Activated CD4-positive, alpha-beta T cell treated with anti-CD3 and anti-CD28 coated beads, Interleukin-2, amount 50 U/mL, for 48 hours (primary cell): ENCODE measurements at places on chromosomes 6 and 20.

GRCh38 chr6:70627500-70628254, 40.0 kb upstream of the SMAP1 start:
- no peak for DNase-seq

- DNase-seq, result no peak
Observed at GRCh38 chr6:163712566-163712961, 298.0 kb downstream of the QKI start.

- peak; percentile 17 for DNase-seq
Observed at GRCh38 chr6:116682334-116682712, 1.3 kb downstream of the KPNA5 start.

GRCh38 chr20:37384683-37385174, 38.8 kb downstream of the SRC start:
- DNase-seq, result peak; percentile 83

GRCh38 chr20:33015700-33016580, 8.4 kb downstream of the BPIFB2 start:
- DNase-seq, result no peak

DNA sequence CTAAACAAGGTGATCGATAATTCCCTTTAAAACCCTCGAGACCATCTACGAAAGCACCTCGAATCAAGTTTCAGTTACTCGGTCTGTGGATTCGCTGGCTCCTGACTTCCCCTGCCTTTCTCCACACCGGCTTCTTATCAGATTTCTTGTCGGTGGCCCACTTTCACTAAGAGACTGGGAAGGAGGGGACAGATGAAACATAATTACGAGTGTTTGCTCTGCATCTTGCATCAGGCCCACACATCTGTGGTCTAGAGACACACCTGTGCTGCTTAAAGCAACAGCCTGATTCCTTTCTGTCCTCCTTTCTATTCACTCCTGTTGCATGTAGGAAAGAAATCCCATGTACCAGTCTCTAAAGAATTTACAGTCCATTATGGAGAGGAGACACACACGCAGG, 37.7 kb downstream of the INSM1 start:
- no peak for DNase-seq

DNA sequence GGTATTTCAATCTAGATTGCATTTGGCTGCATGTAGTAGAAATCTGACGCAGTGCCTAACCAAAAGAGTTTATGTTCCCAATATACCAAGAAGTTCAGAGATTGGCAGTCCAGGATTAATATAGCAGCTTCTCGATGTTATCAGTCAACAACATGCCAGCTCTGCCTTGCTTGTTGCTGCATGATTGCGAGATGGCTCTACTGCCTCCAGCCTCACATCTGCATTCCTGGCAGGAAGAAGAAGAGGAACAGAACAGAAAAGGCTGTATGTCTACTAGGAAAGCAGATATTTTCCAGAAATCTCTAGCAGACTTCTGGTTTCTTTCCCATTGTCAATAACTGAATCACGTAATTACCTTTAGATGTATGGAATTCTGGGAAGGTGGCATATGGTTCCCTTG, 60.8 kb downstream of the SLC35D3 start:
- DNase-seq, result no peak

GRCh38 chr6:4008324-4009047, 70.5 kb downstream of the FAM217A start:
- DNase-seq, result no peak

GRCh38 chr6:119347466-119348095, 2.0 kb downstream of the MAN1A1 start:
- peak; percentile 26 for DNase-seq

GRCh38 chr6:122770835-122771601, 8.5 kb upstream of the FABP7 start:
- DNase-seq, result no peak

DNA sequence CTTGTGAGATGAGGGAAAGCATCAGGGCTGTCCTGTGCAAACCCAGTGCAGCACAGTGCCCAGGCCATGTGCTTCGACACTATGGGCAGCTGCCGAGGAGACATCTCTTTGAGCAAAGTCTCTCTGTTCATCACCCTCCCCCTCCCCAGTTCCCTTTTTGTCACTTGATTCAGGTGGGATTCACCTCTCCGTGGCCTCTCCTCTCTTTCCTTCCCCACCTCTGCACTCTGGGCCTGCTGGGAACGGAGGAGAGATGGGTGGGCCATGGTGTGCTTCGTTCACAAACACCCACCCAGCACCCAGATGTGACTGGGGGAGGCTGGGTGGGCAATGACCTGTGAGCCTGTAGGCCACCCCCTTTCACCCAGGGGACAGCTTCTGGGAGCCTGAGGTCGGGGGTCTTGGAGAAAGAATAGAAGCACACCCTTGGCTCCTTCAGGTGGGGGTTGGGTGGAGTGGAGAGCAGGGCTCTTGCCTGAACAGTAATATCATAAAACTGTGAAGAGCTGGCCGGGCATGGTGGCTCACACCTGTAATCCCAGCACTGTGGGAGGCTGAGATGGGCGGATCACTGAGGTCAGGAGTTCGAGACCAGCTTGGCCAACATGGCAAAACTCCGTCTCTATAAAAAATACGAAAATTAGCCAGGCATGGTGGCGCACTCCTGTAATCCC, 33.5 kb upstream of the DLGAP4 start:
- no peak for DNase-seq

GRCh38 chr20:3164763-3165410, 5.2 kb upstream of the FASTKD5 start:
- DNase-seq, result no peak

- DNase-seq, result no peak
Observed at GRCh38 chr6:161486361-161487216, 212.7 kb upstream of the AGPAT4 start.

DNA sequence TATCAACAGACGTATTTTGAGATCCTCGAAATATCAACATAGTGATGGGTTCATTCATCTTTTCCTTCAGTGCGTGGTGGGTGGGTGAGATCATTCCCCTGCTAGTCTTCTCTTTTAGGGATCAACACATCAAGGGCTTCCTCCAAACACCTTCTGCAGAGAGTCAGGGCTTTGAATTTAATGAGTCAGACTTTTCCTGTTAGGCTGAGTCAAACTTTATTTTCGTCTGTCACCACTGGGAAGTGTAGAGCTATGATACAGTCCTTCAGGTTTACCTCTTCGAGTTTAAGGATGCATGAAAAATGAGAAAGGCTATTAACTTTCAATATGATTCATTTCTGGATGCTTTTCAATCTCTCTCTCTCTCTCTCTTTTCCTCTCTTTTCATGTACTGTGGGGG, 189.1 kb downstream of the BMP2 start:
- no peak for DNase-seq

- no peak for DNase-seq
Observed at GRCh38 chr20:21398109-21399004, 1.0 kb upstream of the NKX2-4 start.

DNA sequence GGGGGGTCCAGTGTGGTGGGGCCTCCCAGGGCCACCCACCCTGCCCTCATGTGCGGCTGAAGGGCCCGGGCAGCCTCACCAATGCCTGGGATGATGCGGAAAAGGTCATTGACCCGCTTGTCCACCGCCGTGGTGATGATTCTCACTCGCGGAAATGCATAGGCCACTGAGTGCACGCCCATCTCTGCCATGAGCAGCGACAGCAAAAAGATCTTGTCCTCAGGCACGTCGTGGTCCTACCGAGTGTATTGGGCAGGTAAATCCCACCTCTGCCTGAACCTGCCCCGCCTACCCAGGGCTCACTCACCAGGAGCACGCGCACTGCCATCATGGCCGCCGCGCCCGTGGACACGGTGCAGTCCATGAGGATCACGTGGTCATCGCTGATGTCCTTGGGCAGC, 16.1 kb downstream of the UCKL1 start:
- no peak for DNase-seq

- no peak for DNase-seq
Observed at GRCh38 chr6:105967917-105968602, 118.1 kb upstream of the PRDM1 start.

DNA sequence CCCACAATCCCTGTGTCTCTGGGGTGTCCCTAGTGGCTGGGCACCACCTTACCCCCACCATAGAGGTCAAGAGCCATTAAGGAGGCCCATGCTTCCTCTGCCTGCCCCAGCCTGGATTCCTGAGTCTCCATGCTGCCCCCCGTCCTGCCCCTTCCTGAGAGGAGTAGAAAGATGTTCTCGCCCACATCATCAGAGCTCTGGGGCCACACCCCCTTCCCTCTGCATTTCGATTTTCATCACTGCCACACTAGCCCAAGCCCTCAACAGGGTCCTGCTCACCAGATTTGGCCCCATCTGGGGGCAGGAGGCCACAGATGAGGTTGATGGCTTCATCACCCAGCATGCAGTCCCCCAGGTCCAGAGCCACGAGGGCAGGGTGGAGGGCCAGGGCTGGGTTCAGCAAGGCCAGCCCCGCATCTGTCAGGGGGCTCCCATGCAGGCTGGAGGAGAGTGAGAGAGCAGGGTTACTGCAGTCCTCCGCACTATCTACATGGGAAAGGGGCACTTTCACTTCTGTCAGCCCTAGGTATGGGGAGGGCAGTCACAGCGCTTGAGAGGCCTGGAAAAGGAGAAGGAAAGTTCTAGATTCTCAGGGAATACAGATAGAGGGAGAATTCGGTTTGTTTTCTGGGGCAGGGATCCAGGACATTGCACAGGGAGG, 1.5 kb downstream of the LRRC73 start:
- DNase-seq, result no peak

GRCh38 chr6:55282115-55282514, 45.2 kb upstream of the GFRAL start:
- DNase-seq, result no peak

DNA sequence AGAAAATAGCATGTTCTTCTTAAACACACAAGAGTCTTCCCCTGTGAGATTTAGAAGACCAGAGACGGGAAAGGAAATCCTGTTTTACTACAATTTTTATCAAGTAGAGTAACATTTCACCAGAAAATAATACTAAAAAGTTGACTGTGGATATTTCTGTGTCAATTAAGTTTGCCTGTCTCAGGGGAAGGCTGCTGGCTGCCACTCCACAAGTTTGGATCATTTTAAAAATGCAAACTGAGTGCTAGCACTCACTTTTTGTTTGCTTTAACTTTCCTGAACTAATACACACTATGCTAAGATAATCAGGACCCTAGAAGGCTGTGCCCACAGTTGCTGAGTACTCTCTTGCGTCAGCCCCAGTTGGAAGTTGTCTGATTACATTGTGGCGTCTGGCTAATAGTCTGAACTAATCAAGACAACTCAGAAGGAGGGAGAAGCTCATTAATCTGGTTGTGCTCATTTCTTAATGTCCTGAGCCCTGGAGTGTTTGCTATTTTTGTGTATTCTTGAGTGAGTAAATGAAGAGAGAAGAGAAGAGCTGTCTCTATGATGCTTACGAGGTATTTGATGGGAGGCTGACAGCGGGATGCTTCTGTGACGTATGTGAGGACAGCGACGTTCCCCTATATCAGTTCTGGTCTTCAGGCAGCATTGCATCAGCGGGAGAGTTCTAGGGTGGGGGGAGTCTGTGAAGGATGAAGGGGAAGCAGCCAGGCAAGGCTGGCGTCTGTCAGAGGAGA, 664.2 kb downstream of the QKI start:
- DNase-seq, result no peak

GRCh38 chr6:75830959-75831885, 82.2 kb downstream of the MYO6 start:
- peak; percentile 11 for DNase-seq

DNA sequence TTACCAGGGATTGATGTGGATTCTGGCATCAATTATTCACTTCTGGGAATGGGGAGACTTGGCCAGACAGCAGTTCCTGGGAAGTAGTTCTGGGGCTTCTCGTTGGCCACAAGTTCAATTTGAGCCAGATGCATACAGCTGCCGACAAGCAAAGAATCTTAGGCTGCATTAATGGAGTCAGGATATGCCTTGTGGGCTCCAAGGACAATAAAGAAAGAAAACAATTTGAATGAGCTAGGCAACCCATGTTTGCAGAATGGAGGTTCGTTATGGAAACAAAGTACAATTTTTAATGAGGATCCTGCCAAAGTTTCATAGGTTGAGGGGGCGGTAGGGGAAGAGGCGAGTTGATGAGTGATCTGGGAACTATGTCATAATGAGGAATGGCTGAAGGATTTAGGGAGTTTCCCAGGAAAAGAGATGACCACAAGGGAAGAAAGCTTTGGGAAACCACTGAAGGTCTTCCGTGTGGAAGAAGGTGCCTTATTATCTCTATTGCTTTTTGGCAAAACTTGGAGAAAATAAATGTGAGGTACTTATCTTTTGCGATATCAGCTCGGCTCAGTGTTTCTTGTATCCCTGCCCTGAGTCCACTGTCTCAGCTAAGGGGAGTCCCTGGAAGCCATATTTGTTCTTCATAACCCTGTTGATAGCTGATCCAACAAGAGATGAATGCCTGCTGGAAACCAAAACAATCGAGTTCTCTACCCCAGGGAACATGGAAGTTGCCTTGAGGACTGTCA, 181.0 kb upstream of the ZNF217 start:
- no peak for DNase-seq

- no peak for DNase-seq
Observed at GRCh38 chr6:118296129-118296901, 251.8 kb upstream of the PLN start.

GRCh38 chr6:14454473-14454775, 336.9 kb downstream of the CD83 start:
- DNase-seq, result peak; percentile 62

GRCh38 chr6:143941852-143942627, 66.0 kb downstream of the PLAGL1 start:
- DNase-seq, result peak; percentile 70

DNA sequence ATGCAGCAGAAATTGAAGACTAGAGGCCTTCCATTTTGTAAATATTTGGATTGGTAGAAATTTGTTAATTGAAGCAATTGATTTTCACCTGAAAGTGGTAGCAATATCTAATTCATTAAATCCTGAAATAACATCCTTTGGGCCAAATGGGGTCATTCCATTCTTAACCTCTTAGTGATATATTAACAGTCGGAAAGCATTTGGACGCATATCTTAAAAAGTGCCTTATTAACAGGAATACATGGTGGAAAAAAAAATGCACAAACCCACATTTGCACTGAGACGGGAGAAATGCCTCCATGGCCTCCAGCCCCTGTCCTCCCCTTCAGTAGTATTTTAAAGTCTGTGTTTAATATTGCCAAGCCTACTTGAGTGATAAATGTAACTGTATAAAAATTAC, 205.5 kb downstream of the TFAP2B start:
- DNase-seq, result no peak

DNA sequence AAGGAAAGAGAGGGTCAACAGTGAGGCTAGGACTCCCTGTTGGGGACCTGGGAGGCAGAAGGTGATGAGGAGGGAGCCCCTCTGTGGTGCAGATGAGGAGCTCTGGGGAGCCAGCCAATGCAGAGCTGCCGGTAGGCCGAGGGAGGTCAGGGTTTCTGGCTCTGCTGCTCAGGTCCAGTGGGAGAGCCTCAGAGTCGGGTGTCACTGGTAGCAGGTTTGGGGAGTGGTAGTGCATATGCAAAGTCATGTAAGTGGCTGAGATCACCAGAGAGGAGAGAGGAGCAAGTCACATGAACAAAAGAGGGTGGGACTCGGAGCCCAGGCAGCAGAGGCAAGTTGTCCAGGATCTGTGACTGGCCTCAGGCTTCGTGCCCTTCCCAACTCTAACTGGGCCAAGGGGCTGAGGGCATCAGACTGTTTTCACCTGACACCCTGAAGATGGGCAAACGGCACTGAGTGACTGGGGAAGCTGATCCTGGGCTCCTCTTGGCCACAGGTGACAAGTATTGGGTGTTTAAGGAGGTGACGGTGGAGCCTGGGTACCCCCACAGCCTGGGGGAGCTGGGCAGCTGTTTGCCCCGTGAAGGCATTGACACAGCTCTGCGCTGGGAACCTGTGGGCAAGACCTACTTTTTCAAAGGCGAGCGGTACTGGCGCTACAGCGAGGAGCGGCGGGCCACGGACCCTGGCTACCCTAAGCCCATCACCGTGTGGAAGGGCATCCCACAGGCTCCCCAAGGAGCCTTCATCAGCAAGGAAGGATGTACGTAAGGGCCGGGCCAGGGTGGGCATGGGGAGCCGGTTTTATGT, 6.6 kb downstream of the MMP24OS start:
- DNase-seq, result no peak
